ENCODE measurements at places on chromosomes 5 and 9. TPM values are rescaled to one million over a fixed set of nuclear protein-coding genes. Genes with fewer than 3 reads are reported as not detected.

The PWWP2A gene
- 23.9 TPM for total RNA-seq

The CETN3 gene
- 29.5 TPM for total RNA-seq

The TAF11L3 gene
- not detected for total RNA-seq

The GRIA1 gene
- not detected for total RNA-seq

The BRD9 gene
- total RNA-seq: 44.5 TPM

The HMGXB3 gene
- total RNA-seq: 34.9 TPM

GRCh38 chr9:131773911-131774379 is 34.1 kb upstream of the RAPGEF1 start:
- H3K36me3 ChIP-seq: no peaks in the 10 kb centered on the region
- no peak overlapping the region for H3K4me3 ChIP-seq
- no peaks in the 10 kb centered on the region for H3K27me3 ChIP-seq
- H3K4me1 ChIP-seq: no peaks in the 10 kb centered on the region
- no peak overlapping the region for H3K27ac ChIP-seq
- no peak for DNase-seq

DNA sequence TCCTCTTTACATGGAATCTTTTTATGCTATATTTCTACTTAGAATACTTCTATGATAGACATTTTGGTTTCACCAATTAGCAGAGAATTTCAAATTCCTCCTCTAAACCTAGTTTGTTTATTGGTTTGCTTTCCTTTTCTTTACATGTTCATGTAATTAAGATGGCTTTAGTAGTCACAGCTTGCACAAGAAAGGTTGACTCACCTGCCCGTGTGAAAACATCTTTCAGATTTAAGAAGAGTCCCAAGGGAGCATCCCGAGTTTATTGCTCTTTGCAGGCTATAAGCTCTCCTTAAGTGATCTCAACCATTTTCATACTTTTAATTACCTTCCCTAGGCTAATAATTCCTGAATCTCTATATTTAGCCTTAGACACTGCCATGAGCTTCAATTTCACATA is 28.9 kb downstream of the TYRP1 start:
- no peaks in the 10 kb centered on the region for H3K36me3 ChIP-seq
- H3K27ac ChIP-seq: no peak overlapping the region
- H3K4me3 ChIP-seq: no peak overlapping the region
- no peak for DNase-seq
- no peaks in the 10 kb centered on the region for H3K4me1 ChIP-seq
- H3K27me3 ChIP-seq: no peaks in the 10 kb centered on the region

DNA sequence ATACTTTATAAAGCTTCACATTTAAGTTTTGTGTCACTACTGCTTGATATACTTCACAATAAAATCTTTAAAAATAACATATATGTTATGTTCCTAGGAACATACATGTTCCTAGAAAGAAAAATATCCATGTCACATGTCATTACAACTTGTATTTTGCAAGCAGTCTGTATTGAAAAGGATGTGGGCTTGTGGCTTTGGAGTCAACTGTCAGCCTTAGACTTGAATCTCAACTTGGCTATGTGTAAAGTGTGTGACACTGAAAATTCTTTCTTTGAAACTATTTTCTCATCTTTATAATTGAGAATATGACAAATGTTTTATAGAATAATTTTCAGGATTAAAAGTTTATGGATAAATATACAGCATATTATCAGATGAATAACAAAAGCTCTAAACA is 273.1 kb downstream of the KIAA0825 start:
- H3K27me3 ChIP-seq: no peaks in the 10 kb centered on the region
- H3K4me3 ChIP-seq: no peak overlapping the region
- H3K4me1 ChIP-seq: no peaks in the 10 kb centered on the region
- H3K36me3 ChIP-seq: no peaks in the 10 kb centered on the region

DNA sequence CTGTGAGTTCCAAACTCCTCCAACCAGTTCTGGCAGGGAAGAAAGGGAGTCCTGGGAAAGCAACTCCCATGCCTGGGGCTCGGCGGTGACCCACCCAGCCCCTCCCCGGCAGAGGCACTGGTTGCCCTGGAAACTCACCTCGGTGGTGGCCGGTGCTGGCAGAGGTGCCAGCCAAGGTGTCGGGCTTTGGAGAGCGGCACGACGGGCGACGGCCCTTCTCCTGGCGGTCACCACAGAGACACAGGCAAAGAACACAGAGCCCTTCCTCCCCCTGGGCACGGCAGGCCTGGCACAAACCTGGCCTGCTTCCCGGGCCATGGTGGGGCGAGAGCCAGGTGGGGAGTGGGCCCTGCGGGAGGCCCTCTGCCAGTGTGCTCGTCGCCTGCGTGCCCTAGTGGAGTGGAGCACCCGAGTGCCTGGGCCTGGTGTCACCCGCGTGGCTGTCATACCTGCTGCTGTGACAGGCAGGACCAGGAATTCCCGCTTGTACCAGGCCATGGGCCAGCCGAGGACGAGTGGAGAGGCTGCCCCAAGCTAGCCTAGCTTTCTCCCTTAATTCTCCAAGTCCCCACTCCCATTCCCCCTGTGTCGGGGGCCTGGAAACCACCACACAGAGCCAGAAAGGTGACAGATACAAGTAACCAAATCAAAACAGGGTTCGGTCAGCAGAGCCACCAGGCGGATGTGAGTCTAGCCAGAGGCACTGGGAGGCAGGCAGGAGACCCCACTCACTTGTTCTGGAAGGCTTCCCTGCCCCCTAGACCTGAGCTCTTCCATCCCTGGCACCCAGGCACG is 8.2 kb upstream of the RALGDS start:
- H3K4me1 ChIP-seq: peaks cover 54% of the 10 kb centered on the region
- H3K27ac ChIP-seq: no peak overlapping the region
- no peaks in the 10 kb centered on the region for H3K36me3 ChIP-seq
- no peaks in the 10 kb centered on the region for H3K27me3 ChIP-seq
- DNase-seq: no peak

DNA sequence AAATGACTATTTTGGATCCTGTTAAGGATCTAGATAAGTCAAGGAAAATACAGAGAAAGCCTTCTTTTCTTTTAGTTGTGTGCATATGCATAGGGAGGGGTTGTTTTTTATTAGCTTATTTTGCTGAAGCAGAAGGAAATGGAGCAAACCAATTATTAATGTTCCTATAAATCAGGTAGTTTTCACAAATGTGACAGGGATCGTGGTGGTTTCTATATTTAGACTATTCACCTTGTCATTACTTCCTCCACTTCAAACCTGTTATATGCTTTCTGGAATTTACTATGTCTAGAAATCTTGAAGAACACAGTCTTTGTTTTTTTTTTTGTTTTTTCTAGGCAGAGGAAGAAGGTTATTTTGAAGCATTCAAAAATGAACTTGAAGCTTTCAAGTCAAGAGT is 22.2 kb downstream of the CDC37L1 start:
- H3K36me3 ChIP-seq: no peaks in the 10 kb centered on the region
- no peak overlapping the region for H3K27ac ChIP-seq
- no peaks in the 10 kb centered on the region for H3K27me3 ChIP-seq
- H3K4me3 ChIP-seq: no peak overlapping the region
- no peaks in the 10 kb centered on the region for H3K4me1 ChIP-seq
- no peak for DNase-seq

DNA sequence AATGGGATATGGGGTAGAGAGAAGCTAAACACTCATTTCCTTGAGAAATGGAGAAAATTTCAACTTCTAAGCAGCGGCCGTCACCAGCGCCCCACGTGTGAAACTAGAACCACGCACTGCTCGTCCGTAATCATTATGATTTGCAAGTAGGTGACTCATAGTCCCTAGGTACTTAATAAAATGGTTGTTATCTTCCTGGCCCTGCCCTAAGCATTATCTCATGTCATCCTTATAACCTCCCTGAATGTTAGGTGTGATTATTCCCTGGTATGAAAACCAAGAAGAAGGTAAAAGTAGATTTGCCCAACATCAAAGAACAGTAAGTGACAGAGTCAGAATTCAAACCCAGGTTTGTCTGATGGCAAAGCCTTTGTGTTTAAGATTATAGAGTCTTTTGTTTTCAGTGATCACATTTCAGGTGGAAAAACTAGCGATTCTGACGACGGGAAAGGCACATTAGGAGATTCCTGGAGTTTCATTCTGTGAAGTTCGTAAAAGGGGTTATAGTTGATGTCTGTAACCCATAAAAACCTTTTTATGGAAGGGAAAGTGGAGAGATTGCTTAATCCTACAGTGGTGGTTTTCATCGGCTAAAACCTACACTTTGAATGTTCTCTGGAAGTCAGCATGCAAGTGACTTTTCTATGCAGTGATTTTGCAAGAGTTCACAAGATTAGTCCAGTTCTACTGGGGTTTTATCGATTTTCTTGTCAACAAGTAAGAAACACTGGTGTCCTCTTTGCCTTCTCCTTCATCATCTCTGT is 202.9 kb upstream of the WWC1 start:
- no peak overlapping the region for H3K27ac ChIP-seq
- no peaks in the 10 kb centered on the region for H3K27me3 ChIP-seq
- no peak overlapping the region for H3K4me3 ChIP-seq
- DNase-seq: no peak

GRCh38 chr5:137750436-137750835 is 3.7 kb downstream of the HNRNPA0 start:
- no peaks in the 10 kb centered on the region for H3K27me3 ChIP-seq
- DNase-seq: no peak
- H3K4me3 ChIP-seq: peak overlapping the region; percentile 39
- no peak overlapping the region for H3K27ac ChIP-seq
- peaks cover 15% of the 10 kb centered on the region for H3K4me1 ChIP-seq

- H3K4me1 ChIP-seq: no peaks in the 10 kb centered on the region
- no peaks in the 10 kb centered on the region for H3K36me3 ChIP-seq
- no peaks in the 10 kb centered on the region for H3K27me3 ChIP-seq
- no peak for DNase-seq
- no peak overlapping the region for H3K27ac ChIP-seq
Observed at GRCh38 chr5:174531782-174532191, 192.6 kb upstream of the MSX2 start.

GRCh38 chr5:176371621-176372539 is 6.6 kb downstream of the ARL10 start:
- H3K4me1 ChIP-seq: no peaks in the 10 kb centered on the region
- peaks cover 3% of the 10 kb centered on the region for H3K36me3 ChIP-seq
- no peak for DNase-seq
- no peaks in the 10 kb centered on the region for H3K27me3 ChIP-seq
- no peak overlapping the region for H3K27ac ChIP-seq

GRCh38 chr5:140216478-140217074 is 41.6 kb downstream of the CYSTM1 start:
- no peak overlapping the region for H3K27ac ChIP-seq
- no peak overlapping the region for H3K4me3 ChIP-seq
- DNase-seq: no peak
- H3K36me3 ChIP-seq: no peaks in the 10 kb centered on the region
- no peaks in the 10 kb centered on the region for H3K27me3 ChIP-seq

DNA sequence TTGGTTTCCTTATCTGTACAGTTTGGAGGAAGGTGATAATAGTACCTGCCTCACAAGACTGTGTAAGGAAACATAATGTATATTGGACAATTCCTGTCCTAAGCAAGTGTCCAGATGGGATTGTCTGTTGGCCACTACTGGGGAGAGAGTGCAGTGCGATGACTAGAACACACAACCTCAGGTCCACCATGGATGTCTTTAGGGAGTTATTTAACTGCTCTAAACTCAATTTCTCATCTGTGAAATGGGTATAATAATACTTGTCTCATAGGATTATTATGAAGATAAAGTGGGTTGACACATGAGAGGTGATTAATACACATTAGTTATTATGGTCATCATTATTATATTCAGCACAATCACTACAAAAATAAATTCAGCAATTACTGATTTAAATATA is 63.1 kb downstream of the CAST start:
- no peak for DNase-seq
- no peak overlapping the region for H3K27ac ChIP-seq
- no peaks in the 10 kb centered on the region for H3K27me3 ChIP-seq
- H3K4me1 ChIP-seq: no peaks in the 10 kb centered on the region
- H3K36me3 ChIP-seq: no peaks in the 10 kb centered on the region

GRCh38 chr9:11871852-11872251 is 821.3 kb upstream of the TYRP1 start:
- DNase-seq: no peak
- H3K4me1 ChIP-seq: no peaks in the 10 kb centered on the region
- no peaks in the 10 kb centered on the region for H3K36me3 ChIP-seq
- H3K27ac ChIP-seq: no peak overlapping the region
- no peaks in the 10 kb centered on the region for H3K27me3 ChIP-seq

- no peak for DNase-seq
- H3K4me3 ChIP-seq: no peak overlapping the region
- no peaks in the 10 kb centered on the region for H3K4me1 ChIP-seq
- H3K36me3 ChIP-seq: no peaks in the 10 kb centered on the region
- no peaks in the 10 kb centered on the region for H3K27me3 ChIP-seq
- no peak overlapping the region for H3K27ac ChIP-seq
Observed at GRCh38 chr9:70531311-70531710, 116.9 kb upstream of the KLF9 start.

DNA sequence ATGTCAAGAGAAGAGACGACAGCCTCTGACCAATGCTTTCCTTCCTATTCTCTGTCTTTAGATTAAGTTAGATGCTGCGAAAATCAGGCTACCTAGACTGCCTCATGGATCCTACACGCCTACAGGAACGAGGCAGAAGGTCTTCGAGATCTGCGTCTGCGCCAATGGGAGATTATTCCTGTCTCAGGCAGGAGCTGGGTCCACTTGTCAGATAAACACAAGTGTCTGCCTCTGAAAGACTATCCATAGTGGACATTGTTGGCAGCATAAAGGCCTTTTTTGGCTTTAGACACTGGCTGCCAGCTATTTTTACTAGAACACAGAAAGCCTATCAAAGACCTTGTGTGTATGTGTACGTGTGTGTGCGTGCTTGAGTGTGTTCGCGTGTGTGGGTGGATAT is 90.9 kb upstream of the PPP1R2B start:
- no peak for DNase-seq
- H3K36me3 ChIP-seq: no peaks in the 10 kb centered on the region
- H3K27me3 ChIP-seq: no peaks in the 10 kb centered on the region
- no peaks in the 10 kb centered on the region for H3K4me1 ChIP-seq
- no peak overlapping the region for H3K4me3 ChIP-seq
- no peak overlapping the region for H3K27ac ChIP-seq

- no peaks in the 10 kb centered on the region for H3K36me3 ChIP-seq
- no peak for DNase-seq
- H3K4me3 ChIP-seq: no peak overlapping the region
- H3K4me1 ChIP-seq: no peaks in the 10 kb centered on the region
- H3K27ac ChIP-seq: no peak overlapping the region
- no peaks in the 10 kb centered on the region for H3K27me3 ChIP-seq
Observed at GRCh38 chr5:119129770-119130169, 58.9 kb downstream of the DMXL1 start.

GRCh38 chr5:116456036-116456435 is 118.6 kb downstream of the SEMA6A start:
- H3K27me3 ChIP-seq: no peaks in the 10 kb centered on the region
- H3K36me3 ChIP-seq: no peaks in the 10 kb centered on the region
- DNase-seq: no peak
- H3K4me3 ChIP-seq: no peak overlapping the region
- no peak overlapping the region for H3K27ac ChIP-seq

GRCh38 chr5:142499591-142500226 is 174.9 kb upstream of the SPRY4 start:
- H3K36me3 ChIP-seq: no peaks in the 10 kb centered on the region
- no peak for DNase-seq
- H3K4me3 ChIP-seq: no peak overlapping the region
- no peak overlapping the region for H3K27ac ChIP-seq
- H3K4me1 ChIP-seq: no peaks in the 10 kb centered on the region

GRCh38 chr5:145511351-145511750 is 323.8 kb downstream of the PRELID2 start:
- no peaks in the 10 kb centered on the region for H3K4me1 ChIP-seq
- H3K4me3 ChIP-seq: no peak overlapping the region
- no peak for DNase-seq
- H3K27me3 ChIP-seq: no peaks in the 10 kb centered on the region
- no peaks in the 10 kb centered on the region for H3K36me3 ChIP-seq

- H3K27me3 ChIP-seq: no peaks in the 10 kb centered on the region
- no peak overlapping the region for H3K4me3 ChIP-seq
- no peak overlapping the region for H3K27ac ChIP-seq
- no peak for DNase-seq
Observed at GRCh38 chr9:97376902-97377301, 35.0 kb upstream of the TDRD7 start.
